T-helper 1 cell (primary cell): ENCODE measurements at places on chromosomes 5 and 9.
A peak's percentile ranks its signal among the peaks of the same experiment; 100 is the strongest.

DNA sequence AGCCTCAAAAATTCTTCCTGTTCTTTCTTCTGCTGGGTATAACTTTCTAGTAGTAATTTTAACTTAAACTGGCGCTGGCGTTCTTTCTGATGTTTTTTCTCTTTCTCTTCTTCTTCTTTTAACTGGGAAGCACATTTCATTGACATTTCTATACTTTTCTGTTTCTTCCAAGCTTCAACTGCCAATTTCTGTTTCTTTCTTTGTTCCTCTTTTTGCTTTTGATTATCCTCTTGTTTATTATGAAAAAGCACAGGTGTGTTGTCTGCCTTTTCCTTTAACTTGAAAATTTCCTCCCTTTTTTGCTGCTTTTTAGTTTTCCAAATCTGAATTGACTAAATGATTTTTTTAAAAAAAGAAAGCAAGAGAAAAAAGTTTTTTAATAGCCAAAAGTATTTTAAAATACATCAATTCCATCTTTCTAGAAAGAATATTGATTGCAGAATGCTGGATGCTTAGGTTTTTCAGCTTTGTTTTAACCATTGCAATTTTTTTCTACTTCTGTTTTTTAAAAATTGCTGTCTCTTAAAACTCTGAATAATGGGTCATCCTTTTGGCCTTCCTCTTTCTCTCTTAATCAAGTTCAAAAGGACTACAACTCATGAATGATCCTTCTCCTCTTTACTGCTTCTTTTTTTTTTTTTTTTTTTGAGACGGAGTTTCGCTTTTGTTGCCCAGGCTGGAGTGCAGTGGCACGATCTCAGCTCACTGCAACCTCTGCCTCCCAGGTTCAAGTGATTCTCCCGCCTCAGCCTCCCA is 8.8 kb upstream of the PGGT1B start:
- no peak for DNase-seq

GRCh38 chr9:90064248-90064647 is 459.4 kb downstream of the GADD45G start:
- no peak for DNase-seq

GRCh38 chr5:127667926-127668325 is 19.0 kb downstream of the CTXN3 start:
- DNase-seq = no peak

- no peak for DNase-seq
These were observed 11.2 kb downstream of the GLRA1 start for GRCh38 chr5:151913425-151913824.

GRCh38 chr5:13427827-13428557 is 516.5 kb downstream of the DNAH5 start:
- no peak for DNase-seq

GRCh38 chr5:78182838-78183237 is 111.7 kb downstream of the AP3B1 start:
- peak; percentile 1 for DNase-seq
